ENCODE measurements at places on chromosomes 3 and 15. TPM values are rescaled to one million over a fixed set of nuclear protein-coding genes. Genes with fewer than 3 reads are reported as not detected.
A peak's percentile ranks its signal among the peaks of the same experiment; 100 is the strongest.

BRPF1 gene
- total RNA-seq, result 25.9 TPM

CYP1A1 gene
- total RNA-seq, result 2.0 TPM

P4HTM gene
- 25.7 TPM for total RNA-seq

PPM1L gene
- 2.4 TPM for total RNA-seq

TRIM42 gene
- not detected for total RNA-seq

GLDN gene
- not detected for total RNA-seq

IGSF10 gene
- total RNA-seq, result not detected

DNA sequence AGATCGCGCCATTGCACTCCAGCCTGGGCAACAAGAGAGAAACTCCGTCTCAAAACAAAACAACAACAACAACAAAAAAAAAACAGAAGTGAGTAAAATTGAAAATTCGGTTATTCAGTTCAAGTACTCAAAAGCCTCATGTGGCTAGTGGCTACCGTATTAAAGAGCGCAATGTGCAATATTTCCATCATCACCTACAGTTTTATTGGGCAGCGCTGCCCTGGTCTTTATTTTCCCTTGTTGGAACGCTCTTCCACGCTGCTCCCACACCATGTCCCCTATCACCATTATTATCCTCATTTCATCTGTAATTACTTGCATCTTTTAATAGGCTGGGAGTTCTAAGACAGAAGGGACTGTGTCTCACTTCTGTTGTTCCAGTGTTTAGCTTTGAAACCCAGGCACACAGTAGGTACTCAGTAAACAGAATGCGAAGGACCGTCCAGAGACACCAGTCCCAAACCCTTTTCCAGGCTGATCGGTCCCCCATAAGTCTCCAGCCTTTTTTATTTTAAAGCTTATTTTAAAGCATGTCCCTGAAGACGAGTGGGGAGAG, 423 bp upstream of the HACD3 start:
- H3K4me3 ChIP-seq, result peak overlapping the region; percentile 78
- peaks cover 32% of the 10 kb centered on the region for H3K4me1 ChIP-seq
- H3K27ac ChIP-seq, result peak overlapping the region; percentile 91
- no peaks in the 10 kb centered on the region for H3K27me3 ChIP-seq

DNA sequence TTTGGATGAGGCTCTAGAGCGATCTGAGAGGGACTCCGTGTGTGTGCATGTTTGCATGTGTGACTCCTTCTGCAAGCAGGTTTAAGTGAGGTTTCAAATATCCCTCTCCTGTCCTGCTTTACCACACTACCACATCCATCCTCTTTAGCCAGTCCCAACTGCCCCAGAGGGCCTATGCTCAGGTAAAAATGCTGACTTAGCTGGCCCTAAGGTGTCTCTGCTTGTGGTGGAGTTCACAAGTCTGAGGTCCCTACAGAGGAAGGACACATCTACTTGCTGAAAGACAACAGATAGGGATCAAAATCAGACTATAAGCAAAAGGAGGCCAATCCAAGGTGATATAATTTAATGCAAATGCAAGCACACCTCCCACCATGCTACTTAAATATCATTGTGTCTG, 87.2 kb downstream of the B3GNT5 start:
- no peaks in the 10 kb centered on the region for H3K27me3 ChIP-seq
- H3K36me3 ChIP-seq, result no peaks in the 10 kb centered on the region
- peaks cover 6% of the 10 kb centered on the region for H3K4me1 ChIP-seq

- peak within 1 kb of the TSS; percentile 85 for H3K27ac ChIP-seq
- H3K36me3 ChIP-seq, result peaks cover 28% of the 10 kb centered on the region
- no peaks in the 10 kb centered on the region for H3K27me3 ChIP-seq
- H3K4me1 ChIP-seq, result peaks cover 25% of the 10 kb centered on the region
- peak within 1 kb of the TSS; percentile 80 for H3K4me3 ChIP-seq
These were observed at the start of gene EEFSEC for GRCh38 chr3:128153156-128154041. Gene EEFSEC (plus strand): TSS chr3:128153481. CDS start chr3:128153508, 27 bp downstream.

DNA sequence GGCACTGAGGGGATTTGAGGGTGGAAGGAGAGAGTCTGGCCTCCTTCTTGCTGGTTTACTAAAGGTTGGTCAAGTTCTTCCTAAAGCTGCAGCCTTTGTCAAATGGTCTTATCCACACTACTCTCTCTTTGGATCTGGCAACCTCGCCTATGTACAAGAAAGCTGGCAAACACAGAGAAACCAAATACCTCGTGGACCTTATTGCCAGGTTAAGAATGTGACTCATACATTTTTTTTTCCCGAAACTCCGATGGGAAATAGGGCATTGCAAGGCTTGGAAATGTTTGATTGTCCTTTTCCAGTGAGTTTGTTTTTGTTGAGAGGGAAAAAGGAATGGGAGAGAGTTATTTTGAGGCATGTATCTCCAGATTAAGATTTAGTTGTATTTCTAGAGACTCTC, 13.9 kb downstream of the EOMES start:
- H3K36me3 ChIP-seq, result no peaks in the 10 kb centered on the region
- H3K27ac ChIP-seq, result no peak overlapping the region
- DNase-seq, result no peak
- H3K4me1 ChIP-seq, result peaks cover 5% of the 10 kb centered on the region

DNA sequence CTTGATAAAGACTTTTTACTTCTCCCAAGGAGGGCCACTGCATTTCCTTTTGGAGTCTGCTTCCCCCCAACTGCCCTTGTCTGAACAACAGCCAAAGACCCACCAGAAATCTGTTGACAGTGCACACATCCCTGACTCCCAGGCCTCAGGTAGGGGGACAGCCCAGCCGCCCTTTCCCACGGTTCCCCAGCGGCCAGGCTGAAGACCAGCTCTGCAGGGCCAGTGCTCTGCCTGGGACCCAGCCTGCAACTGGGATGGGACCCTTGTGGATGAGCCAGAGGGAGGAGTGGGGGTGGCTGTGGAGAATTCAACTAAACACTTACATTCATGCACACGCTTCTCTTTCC, 8.1 kb upstream of the PRR23E start:
- DNase-seq, result no peak
- no peak overlapping the region for H3K27ac ChIP-seq
- H3K4me1 ChIP-seq, result no peaks in the 10 kb centered on the region
- no peaks in the 10 kb centered on the region for H3K27me3 ChIP-seq
- no peaks in the 10 kb centered on the region for H3K36me3 ChIP-seq

DNA sequence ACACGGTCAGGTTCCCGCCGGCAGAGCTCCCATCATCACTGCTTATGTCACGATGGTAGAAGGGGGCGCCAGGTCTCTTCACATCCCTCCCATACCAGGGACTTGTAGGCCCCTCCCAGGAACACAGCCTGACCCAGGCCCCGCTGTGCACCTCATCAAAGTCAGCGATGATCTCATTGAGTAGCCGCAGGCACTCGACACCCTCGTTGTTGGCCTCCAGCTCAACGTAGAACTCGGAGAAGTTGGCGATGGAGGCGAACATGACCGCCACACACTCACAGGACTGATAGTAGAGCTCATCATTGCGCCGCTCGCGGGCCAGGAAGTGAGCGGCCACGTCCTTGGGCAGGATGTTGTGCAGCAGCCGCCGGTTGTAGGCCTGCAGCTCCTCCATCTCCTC, 89.2 kb downstream of the SEC22A start:
- H3K4me1 ChIP-seq, result no peaks in the 10 kb centered on the region
- no peak overlapping the region for H3K27ac ChIP-seq
- H3K4me3 ChIP-seq, result no peak overlapping the region
- H3K27me3 ChIP-seq, result no peaks in the 10 kb centered on the region

- no peak for DNase-seq
- no peak overlapping the region for H3K27ac ChIP-seq
- no peaks in the 10 kb centered on the region for H3K36me3 ChIP-seq
- no peaks in the 10 kb centered on the region for H3K27me3 ChIP-seq
- H3K4me1 ChIP-seq, result peaks cover 21% of the 10 kb centered on the region
These were observed 4.9 kb upstream of the SLC6A6 start for GRCh38 chr3:14397531-14397930.

DNA sequence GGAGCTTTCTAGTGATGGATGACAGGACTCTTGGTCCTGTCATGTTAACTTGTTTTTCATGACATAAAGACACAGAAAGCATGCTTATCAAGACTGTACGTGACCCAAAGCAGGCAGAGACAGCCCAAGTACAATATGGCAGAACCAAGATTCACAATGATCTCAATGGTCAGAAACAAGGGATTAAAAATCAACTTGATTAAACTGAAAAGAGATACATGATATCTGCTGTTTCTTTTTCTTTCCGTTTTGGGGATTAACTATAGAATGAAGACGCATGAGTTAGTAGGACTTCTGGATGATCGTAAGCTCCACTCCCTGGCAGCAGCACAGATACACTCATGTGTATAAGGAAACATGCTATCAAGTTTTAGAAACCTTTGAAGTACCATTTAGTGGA, 98.4 kb upstream of the MYZAP start:
- H3K27ac ChIP-seq, result no peak overlapping the region
- H3K27me3 ChIP-seq, result peaks cover 9% of the 10 kb centered on the region
- H3K4me1 ChIP-seq, result no peaks in the 10 kb centered on the region
- H3K36me3 ChIP-seq, result no peaks in the 10 kb centered on the region
- H3K4me3 ChIP-seq, result no peak overlapping the region

GRCh38 chr3:22907796-22908195, 295.3 kb upstream of the UBE2E2 start:
- H3K36me3 ChIP-seq, result no peaks in the 10 kb centered on the region
- no peak for DNase-seq
- H3K4me1 ChIP-seq, result no peaks in the 10 kb centered on the region
- no peaks in the 10 kb centered on the region for H3K27me3 ChIP-seq

DNA sequence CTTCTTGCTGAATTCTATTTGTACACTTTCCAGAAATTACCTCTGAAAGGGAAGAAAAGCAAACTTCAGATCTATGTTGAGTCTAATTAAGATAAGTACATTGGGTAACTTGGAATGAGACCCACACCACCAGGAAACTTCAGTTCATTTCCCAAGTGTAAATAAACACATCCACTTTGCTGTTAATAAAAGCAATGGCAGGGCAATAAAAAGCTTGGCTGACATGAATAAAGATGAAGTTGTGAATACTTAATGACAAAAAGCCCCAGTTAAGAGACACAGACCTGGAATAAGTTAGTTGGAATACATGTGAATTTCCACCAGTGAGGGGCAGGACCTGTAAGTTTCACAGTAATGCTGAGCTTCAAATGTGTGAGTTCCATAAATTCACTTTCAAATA, 83.3 kb downstream of the MEX3B start:
- no peak overlapping the region for H3K27ac ChIP-seq
- DNase-seq, result no peak
- no peak overlapping the region for H3K4me3 ChIP-seq
- peaks cover 4% of the 10 kb centered on the region for H3K27me3 ChIP-seq

- no peak overlapping the region for H3K4me3 ChIP-seq
- no peaks in the 10 kb centered on the region for H3K36me3 ChIP-seq
- peaks cover 5% of the 10 kb centered on the region for H3K4me1 ChIP-seq
- DNase-seq, result no peak
These were observed 6.6 kb upstream of the SUCNR1 start for GRCh38 chr3:151866711-151867410.

DNA sequence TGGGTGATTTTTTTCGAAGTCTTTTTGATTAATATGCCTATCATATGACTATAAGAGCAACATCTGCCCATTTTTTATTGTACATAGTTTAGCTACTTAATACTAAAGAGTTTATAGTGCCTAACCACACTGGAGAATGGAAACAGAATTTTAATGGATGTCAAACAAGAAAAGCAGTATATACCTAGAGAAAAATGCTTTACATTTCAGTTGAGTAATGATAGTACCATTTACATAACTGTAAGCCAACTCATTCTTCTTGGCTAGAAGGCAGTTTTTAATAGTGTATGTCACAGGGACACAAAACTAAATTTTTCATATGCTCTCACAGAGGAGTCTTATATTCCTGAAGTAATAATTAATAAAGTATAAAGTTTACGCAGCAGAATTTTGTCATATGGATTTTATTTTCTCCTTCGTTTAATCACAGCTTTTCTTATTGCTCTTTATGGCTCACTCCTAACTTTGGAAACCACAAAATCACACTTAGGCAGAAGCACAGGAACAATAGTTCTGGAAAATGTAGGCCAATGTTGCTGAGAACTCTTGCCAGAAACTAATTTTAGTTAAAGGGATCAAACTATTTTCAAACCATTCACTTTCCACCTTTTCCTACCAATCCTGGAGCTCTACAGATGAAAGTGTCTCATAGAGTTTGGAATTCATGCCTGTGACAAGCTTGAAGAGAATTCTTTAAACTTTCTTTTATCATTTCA, 243.6 kb downstream of the ZIC1 start:
- no peak overlapping the region for H3K27ac ChIP-seq
- no peaks in the 10 kb centered on the region for H3K36me3 ChIP-seq
- no peaks in the 10 kb centered on the region for H3K4me1 ChIP-seq
- no peak overlapping the region for H3K4me3 ChIP-seq

DNA sequence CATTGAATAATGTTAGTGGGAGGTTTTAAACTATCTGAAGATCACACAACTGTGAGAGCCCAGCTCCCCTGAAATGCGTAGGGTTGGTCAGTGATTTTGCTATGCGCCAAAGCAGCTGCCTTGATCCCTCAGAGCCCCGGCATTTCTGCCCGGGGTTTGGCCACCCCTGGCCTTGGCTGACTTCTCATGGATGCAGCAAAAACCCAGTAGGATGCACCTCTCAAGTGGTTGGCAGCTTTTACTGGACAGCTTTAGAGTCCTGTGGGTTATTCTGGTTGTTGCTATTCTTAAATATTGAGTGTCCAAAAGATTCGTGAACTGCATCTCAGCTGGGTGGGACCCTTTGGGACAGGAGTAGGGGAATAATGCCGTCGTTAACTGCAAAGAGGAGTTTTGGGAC, 291.7 kb upstream of the CTDSPL start:
- H3K27me3 ChIP-seq, result peaks cover 4% of the 10 kb centered on the region
- H3K4me1 ChIP-seq, result no peaks in the 10 kb centered on the region
- no peak overlapping the region for H3K27ac ChIP-seq
- no peaks in the 10 kb centered on the region for H3K36me3 ChIP-seq

DNA sequence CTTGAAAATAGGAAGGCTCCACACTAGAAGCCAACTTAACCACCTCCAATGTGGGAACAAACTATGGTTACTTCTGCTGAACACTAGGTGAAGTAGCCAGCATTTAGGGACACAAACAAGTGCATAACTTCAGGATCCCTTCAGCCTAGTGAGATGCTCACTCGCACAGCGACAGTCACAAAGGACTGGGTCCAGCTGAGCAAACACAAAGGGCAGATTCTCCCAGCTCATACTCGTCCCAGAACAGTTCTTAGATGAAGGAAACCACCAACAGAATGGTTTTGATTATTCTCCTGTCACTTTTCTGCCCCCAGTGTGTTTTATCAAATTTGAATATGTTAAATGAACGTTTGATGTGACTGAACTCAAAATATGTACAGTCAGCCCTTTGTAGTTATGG, 201.6 kb downstream of the KCNAB1 start:
- H3K4me1 ChIP-seq, result no peaks in the 10 kb centered on the region
- DNase-seq, result no peak
- H3K4me3 ChIP-seq, result no peak overlapping the region
- H3K36me3 ChIP-seq, result no peaks in the 10 kb centered on the region
- H3K27me3 ChIP-seq, result peaks cover 5% of the 10 kb centered on the region
- H3K27ac ChIP-seq, result no peak overlapping the region

DNA sequence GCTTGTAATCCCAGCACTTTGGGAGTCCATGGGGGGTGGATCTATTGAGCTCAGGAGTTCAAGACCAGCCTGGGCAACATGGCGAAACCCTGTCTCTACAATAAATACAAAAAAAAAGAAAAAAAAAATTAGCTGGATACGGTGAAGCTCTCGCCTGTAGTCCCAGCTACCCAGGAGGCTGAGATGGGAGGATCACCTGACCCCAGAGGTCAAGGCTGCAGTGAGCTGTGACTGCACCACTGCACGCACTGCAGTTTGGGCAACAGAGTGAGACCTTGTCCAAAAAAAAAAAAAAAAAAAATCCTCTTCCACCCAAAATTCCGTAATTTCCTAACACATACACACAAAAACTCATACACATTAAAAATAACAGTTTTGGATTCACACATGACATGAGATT, 2.2 kb downstream of the ANO10 start:
- H3K4me1 ChIP-seq, result peaks cover 11% of the 10 kb centered on the region
- H3K27me3 ChIP-seq, result no peaks in the 10 kb centered on the region
- no peak for DNase-seq
- H3K4me3 ChIP-seq, result no peak overlapping the region

Measured in activated CD4-positive, alpha-beta T cell treated with anti-CD3 and anti-CD28 coated beads for 36 hours (primary cell).